ENCODE measurements at places on chromosomes 12 and 14.

- DNase-seq: no peak
These were observed 979.4 kb downstream of the GALC start for GRCh38 chr14:87013583-87013982.

DNA sequence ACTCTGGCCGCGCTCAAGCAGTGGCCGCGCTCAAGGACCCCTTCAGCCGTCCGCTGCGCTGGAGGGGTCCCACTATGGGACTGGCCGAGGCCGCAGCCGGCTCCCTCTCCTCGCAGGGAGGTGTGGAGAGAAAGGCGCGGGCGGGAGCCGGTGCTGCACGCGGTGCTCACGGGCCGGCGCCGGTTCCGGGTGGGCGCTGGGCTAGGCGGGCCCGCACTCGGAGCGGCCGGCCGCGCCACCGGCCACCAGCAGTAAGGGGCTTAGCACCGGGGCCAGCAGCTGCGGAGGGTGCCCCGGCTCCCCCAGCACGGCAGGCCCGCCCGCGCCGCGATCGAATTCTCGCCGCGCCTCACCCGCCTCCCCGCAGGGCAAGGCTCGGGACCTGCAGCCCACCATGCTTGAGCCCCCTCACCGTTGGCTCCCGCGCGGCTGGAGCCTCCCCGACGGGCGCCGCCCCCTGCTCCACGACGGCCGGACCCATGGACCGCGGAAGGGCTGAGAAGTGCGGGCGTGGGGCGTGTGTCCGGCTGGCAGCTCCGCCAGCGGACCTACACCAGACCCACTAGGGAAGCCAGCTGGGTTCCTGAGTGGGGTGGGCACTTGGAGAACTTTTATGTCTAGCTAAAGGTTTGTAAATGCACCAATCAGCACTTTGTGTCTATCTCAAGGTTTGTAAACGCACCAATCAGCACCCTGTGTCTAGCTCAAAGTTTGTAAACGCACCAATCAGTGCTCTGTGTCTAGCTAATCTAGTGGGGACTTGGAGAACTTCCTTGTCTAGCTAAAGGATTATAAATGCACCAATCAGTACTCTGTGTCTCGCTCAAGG, 49.5 kb downstream of the KLHL28 start:
- no peak for DNase-seq

- DNase-seq: no peak
These were observed 21.1 kb upstream of the PGF start for GRCh38 chr14:74976264-74977113.

GRCh38 chr12:66491853-66492252, 187.0 kb downstream of the GRIP1 start:
- no peak for DNase-seq

DNA sequence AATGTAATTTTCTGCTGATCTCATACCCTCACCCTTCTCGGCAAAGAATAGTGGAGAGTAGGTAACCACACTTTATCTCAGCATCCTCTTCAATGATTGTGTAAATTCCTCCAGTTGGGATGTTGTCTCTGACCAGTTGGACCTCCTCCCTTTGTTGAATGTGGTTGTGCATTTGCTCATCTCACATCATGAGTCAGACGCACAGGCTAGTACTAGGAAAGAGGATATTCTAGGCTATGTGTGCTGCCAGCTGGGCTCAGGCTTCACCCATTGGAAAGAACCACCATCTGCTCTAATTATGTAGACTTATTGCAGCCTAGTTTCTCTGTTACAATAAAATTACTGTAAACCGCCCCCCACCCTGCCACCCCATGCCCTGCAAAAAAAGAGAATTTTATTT, 90.3 kb downstream of the LMO3 start:
- DNase-seq: no peak

DNA sequence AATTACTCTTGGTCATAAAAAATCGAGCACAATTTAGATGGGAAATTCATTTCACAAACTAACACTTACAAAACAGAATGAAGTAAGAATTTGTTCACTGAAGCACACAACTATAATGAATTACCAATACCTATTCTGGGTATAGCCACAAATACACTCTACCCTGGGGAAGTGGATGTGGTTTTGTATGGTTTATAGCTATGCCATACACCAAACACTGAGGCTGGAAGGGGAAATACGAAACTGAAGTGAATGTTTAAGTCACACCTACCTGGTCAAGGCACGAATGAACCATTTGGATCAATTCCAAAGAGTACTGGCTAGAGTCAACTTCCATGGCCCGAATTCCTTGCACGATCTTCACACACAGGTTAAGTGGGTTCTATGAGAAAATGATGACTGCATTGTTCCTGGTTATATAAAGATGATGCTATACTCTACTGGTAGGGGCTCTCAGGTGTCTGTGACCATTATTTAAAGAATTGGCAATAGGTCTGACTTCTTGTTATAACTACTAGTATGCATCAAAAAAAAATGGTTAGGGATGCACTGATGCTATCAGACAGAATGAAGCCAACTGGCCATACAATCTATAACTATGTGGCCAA, 12.8 kb downstream of the NEK9 start:
- no peak for DNase-seq

DNA sequence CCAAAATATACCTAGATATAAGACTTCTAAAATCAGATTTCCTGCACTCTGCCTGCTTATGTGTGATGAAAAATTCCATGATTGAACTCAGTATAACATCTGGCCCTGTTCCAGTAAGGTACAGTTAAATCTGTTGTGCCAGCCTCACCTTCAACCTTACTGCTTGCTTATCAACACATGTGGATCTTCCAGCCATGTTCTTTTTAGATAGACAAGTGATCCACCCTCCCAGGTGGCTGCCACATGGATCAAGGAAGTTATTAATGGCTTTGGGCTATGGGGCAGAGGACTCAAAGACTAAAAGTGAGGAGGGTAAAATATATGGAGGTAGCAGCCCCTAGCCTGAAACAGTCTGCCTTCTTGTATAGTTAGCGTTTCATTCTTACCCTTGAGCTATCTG, 25.3 kb upstream of the MAGOHB start:
- no peak for DNase-seq

DNA sequence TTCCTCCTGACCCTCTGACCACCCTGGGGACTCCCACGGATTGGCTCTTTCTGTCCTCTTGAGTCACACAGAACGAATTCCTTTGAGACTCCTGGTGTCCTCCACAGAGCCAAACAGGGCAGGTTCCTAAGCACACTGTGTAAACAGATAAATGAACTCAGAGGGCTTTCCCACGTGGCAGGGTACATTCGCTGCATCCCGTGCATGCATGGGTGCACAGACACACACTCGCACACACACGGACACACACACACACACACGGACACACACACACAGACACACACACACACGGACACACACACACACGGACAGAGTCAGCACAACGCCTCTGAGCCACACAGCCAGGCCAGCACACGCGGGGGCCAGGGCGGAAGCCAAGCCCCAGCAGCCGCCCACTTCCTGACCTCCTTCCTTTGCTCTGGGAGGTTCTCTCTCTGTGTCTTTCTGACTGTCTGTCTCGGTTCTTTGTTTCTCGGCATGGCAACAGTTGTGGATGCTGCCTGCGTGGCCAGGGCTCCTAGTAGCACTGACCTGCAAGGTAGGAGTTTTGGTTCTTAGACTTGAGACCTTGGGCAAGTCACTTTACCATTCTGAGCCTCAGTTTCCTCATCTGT, 706 bp downstream of the CRACR2A start:
- DNase-seq: peak; percentile 54

DNA sequence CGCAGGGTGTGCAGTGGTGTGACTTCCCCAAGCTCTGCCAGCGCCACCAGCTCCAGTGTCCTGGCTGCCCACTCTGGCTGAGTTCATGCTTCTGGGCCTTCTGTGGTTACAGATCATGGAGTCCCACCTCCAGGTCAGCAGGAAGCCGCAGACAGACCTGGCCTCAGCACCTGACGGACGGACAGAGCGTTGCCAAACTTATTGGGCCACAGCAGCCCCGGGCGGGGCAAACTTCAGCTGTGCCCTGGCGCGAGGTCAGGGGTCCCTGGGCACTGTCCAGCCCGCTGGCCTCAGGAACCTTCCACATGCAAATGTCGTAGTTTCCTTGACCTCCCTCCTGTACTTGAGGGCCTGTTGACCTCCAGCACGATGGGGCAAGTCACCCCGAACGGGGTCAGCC, 11.2 kb downstream of the GPR132 start:
- no peak for DNase-seq

- no peak for DNase-seq
These were observed 82.0 kb downstream of the LMO3 start for GRCh38 chr12:16523951-16524331.

DNA sequence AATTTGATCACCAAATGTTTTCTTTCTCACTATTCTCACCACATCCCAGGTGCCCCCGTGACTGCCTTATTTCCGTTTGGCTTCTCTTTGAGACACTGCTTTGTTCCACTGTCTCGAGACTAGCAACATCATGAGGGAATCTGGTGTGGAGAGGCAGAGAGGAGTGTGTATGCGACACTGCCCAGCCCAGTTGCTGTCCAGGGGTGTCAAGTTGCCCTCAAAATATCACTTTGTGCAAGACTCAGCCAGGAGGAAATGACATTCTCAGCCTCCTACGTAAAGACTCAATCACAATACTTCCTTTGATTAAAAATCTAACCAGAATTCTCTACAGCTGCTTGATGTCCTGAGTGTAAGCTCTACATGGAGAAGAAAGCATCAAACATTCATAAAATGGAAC, 48.2 kb upstream of the EEA1 start:
- no peak for DNase-seq

GRCh38 chr14:100350276-100350926, 27.3 kb downstream of the SLC25A47 start:
- no peak for DNase-seq

DNA sequence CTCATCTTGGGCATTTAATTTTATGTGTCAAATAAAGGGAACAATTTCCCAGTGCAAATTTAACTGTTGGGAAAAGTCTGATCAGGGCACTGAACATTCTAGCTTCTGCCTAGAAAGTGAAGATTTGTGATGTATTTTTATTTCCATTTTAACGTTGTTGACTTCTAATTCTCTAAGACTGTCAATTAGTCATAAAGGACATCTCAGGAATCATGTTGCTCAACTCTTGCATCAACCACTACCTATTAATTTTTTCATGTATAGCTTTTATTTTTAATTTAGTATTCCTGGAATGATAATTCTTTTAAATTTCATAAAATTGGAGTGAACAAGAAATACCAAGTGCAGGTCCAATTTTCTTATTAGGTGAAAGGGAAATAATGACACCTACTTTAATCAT, 87.9 kb upstream of the METAP2 start:
- no peak for DNase-seq

DNA sequence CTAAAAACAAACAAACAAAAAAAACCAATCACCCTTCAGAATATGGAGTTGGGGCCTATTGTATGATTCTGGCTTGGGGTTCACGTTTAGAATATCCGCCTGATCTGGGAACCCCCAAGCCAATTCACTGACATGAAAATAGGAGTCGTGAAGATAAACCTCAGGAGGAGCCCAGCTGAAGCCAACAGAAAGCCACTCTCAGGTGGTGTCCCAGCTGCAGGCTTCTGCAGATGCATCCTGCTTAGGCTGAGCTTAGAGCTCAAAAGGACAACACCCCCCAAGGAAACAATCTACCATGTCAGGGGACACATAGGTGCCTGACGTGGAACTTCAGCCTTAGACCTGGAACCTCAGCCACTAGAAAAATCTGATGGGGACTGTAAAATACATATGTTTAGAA, 51.9 kb downstream of the SYNE3 start:
- DNase-seq: no peak

GRCh38 chr12:123671876-123672275, 963 bp downstream of the TCTN2 start:
- no peak for DNase-seq

DNA sequence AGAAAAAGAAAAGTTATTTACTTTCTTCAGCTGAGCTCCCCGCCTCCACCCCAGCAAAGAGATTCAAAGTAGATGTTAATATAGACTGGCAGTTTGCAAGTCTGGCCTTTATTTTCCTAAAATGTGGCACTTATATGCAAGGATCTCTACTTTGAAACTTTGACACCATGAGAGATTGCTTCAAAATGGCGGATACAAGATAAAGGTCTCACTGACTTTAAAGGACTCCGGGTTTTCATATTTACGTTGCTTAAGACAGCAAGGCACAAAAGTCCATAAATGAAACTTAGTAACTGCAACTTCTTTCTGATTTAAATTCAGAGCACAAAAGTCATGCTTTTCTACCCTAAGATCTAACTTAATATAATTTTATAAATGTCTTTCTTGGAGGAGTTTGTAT, 3.5 kb downstream of the OTX2 start:
- no peak for DNase-seq

- DNase-seq: no peak
These were observed 934 bp upstream of the TAPBPL start for GRCh38 chr12:6450869-6451347.

DNA sequence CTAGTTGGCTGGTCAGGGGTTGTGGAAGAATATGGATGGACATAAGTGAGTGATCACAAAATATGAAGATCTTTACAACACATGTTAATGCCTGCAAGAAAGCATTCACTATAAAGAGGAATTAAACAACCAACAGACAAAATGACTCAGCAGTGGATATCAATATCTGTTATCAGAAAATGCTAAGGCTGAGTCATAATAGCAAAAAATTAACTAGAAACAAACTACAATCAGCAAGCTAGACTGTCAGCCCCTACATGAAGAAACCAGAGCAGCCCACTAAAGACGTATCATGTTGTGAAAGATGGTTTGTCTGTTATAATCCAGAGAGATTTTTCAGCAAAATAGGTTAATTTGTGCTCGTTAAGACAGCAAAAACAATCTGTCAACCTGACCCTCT, 472.9 kb downstream of the NELL2 start:
- DNase-seq: no peak

DNA sequence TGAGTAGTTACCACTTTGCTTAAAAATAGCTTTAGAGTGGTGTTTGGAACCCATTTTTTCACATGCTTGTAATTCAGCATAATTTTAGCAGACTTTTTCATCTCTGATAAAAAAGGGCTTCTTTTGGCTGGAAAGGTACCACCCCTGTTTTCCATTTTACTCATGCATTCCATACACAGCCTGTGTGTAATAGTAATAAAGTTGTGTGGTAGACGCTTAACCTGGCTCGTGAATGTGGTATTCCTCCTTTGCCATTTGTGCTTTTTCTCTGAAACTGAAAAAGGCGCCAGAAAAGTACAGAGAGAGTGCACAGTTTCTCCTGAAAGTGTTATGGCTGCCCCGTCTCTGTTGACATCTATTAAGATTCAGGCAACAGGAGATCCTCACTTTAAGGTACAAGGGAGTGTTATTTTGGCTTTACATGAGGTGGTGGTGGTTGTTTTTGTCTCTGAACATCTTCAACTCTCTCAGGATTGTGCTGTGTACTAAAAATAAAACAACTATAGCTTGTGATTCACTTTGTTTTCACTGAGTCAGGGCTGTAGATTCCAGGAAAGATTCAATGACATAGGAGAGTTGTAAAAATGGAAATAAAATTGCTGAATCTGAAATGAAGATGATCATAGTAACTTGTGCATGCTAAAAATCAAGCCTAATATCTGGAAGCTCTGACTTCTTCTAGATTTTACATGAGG, 45.6 kb upstream of the MIS18BP1 start:
- DNase-seq: no peak
